ENCODE measurements at places on chromosomes 16 and 17.

DNA sequence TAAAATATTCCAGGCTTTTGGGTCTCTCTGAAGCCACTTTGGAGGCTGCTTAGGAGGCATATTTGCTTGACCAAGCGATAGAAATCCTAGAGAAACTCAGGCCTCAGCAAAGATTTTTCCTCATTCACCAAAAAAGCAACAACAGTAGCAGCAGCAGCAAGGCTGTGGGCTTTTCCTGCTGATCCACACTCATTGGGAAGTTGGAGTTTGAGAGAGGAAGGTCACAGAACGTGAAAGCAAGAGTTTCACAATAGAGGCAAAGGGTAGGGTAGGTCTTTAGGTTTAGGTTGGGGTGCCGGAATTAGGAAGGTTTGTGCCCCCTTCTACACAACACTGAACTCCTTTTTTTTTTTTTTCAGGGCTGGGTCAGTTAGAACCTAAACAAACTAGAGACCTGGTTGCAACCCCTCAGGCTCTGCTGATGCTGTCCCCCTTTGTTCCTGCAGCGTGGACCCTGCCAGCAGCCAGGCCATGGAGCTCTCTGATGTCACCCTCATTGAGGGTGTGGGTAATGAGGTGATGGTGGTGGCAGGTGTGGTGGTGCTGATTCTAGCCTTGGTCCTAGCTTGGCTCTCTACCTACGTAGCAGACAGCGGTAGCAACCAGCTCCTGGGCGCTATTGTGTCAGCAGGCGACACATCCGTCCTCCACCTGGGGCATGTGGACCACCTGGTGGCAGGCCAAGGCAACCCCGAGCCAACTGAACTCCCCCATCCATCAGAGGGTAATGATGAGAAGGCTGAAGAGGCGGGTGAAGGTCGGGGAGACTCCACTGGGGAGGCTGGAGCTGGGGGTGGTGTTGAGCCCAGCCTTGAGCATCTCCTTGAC, 2.0 kb downstream of the TMUB2 start:
- DNase-seq: no peak

GRCh38 chr16:23608194-23608593, 12.1 kb upstream of the NDUFAB1 start:
- DNase-seq: no peak

GRCh38 chr16:27361987-27362386, 40.0 kb upstream of the IL21R start:
- DNase-seq: no peak

DNA sequence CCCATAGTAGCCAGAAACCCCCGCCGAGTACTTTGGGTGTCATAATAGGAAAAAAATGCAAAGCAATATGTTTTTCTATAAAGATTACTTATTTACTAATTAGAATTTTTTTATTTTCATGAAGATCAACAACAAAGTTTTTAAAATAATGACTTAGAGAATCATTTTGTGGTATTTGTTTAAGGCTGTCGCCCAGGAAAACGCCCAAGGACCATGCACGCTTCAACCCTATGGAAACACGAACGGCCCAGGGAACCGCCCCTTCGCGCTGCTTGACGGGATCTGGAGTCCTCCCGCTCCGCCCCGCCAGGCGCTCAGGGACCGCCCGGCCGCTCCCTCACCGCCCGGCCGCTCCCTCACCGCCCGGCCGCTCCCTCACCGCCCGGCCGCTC, 408 bp upstream of the KPNA2 start:
- peak; percentile 83 for DNase-seq

DNA sequence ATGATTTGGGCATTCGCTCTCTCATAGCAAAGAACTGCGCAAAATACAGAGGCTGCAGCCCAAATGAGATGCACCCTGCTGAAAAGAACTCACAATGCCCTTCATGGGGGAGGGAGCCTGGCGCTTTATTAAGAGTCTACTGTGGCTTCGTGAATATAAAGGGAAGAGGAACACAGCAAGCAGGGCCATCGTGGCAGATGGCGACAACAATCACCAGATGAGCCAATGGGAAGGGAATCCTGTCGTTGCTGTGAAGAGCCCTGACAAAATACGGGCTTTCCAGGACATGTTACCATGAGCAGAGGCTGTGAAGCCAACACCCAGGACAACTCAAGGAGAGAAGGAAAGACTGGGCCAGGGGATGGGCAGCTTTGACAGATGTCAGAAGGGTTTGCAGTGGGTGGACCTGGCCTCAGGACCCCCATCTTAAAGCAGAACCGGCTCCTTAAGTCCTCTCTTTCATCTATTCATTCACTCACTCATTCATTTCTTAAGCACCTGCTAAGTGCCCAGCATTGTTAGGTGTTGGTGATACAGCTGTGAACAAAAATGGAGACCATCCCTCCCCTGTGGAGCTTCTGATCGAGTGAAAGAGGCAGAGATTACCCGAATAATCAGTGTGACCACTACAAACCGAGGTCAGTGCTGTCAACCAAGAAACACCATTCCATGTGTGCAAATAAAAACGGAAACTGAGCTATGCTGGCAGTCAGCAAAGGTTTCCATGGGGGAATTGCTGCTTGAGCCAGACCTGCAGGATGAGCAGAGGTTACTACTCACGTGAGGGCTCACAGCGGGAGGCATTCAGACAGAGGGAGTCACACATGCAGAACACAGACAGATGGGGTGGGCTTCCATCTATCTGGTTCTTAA, 125.8 kb downstream of the DYNLRB2 start:
- DNase-seq: no peak

DNA sequence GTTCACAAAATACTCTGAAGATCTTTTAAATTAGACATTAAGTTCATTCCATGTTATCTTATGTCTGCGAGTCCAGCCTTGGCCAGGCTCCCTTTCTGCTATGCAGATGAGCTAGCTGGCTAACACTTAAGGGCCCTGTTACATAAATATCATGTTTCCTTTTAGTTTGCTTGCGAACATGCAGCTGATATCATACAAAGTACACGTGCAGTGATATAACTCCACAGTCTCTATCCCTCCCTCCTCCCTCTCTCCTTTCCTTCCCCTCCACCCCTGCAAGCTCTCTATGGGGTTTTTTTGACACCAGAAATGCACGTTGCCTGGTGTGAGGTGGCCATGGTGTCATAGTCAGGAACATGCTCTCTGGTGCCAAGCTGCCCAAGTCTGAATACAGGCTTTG, 46.1 kb downstream of the ARHGAP17 start:
- no peak for DNase-seq

GRCh38 chr16:56102183-56102686, 89.1 kb upstream of the GNAO1 start:
- no peak for DNase-seq

GRCh38 chr17:44909681-44910144, 5.6 kb downstream of the GFAP start:
- DNase-seq: no peak

GRCh38 chr16:18958621-18959029, 25.1 kb upstream of the TMC7 start:
- DNase-seq: no peak

DNA sequence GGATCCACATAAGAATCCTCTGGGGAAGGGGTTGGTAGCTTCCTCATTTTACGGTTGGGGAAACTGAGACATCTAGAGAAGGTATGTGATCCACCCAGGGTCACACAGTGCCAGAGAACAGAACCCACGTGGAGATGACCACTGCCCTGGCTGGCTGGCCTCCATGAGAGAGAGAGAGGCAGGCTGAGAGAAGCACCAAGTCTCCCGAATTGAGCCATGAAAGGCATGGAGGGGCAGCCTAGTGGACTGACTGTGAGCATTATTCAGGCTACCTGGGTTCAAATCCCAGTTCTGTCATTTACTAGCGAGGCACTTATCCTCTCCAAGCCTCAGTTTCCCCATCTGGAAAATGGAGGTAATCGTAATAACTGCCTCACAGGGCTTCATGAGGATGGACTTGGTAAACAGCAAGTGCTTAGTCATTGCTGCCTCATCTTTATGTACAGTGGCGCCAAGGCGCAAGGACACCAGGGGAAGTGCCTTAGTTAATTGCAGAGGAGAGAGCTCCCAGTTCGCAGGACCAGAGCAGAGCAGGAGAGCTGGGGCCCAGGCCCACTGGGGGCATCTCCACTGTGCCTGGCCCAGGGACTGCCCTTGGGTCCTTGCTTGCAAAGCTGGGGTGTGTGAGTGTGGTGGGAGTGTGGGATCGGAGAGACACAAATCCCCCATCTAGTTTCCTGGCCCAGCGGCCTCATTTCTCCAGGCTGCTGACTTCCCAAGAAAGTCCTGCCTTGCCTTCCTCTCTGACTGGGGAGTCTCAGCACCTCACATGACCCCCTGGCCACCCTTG, 61.2 kb downstream of the SNX20 start:
- DNase-seq: no peak

DNA sequence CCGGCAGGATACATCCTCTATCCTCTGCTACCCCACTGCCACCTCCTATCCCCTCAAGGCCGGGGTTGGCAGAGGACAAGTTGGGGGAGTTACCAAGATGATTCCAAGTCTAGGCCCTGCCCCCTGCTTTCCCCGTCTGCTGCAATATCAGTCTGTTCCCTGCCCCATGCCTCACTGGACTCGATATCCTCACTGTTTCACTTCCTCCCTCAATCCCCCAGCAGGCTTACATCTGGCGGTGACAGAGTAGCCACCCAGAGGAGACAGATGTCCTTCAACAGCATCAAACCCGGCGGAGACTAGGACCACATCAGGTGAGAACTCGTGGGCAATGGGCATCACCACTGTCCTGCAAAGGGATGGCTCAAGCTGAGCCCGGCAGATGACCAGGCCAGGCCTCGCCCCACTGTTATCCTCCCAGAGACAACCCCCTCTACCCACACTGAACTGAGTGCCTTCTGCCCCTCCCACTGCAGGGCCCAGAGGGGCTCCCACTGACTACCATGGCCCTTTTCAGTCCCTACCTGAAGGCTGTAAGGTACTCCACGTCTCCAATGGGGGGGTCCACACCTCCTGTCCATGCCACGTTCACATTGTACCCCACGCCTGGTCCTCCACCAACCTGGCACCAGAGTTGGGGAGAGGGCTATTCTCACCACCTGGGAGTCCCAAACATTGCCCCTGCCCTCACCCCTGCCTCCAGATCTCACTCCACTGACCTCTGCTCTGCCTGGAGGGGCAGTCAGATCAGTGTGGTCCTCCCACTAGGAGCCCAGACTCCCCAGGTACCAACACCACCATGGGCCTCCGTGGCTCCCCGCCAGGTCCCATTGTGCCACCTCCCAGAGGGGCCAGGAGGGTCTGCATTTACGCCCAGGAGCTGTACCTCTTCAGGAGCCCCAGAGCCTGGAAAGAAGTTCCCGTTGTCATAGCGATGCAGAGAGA, 9.6 kb downstream of the G6PC3 start:
- DNase-seq: no peak

GRCh38 chr16:29734786-29735185, 11.0 kb downstream of the C16orf54 start:
- no peak for DNase-seq

GRCh38 chr17:70857351-70857750, 688.0 kb downstream of the KCNJ2 start:
- DNase-seq: no peak

DNA sequence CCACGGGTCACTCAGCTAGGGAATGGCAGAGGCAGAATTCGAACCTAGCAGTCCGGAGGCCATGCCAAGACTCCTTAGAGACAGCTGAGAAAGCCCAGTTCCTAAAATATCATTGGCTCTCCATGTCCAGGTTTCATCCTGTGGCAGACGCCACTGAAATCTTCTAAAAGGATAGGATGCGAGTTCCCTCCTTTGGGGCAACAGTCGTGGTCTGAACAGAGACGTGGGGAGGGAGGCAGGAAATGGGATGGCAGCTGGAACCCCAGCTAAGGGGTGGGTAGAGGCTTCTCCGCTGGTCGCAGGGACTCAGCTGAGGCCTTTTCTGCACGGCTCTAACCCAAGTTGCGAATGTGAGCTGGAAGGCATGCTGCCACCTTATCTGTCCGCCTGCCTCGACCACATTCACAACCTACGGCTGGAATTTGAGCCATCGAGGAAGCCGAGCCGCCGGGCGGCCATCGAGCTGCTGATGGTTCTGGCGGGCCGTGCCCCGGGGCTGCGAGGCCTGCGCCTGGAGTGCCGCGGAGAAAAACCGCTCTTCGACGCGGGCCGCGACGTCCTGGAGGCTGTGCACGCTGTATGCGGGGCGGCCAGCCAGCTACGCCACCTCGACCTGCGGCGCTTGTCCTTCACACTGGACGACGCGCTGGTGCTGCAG, 1.9 kb upstream of the HSF4 start:
- DNase-seq: no peak

DNA sequence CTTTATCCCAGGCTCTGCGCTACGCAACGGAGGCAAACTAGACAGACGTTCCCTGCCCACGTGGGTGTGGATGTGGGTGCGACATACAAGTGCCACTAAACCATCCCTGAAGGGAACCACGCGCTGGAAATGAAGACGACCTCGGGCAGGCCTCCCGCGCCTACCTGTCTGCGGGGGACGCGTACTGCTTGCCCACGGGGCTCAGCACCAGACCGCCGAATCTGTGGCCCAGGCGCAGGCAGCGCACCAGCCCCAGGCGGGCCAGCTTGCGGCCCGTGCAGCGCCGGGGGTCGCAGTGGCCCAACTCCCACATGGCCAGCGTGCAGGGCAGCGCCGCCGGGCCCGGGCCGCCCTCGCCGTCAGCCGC, 480 bp downstream of the TSR3 start:
- DNase-seq: no peak

- DNase-seq: no peak
Measured at GRCh38 chr16:27340654-27341053, 26.9 kb downstream of the IL4R start.

DNA sequence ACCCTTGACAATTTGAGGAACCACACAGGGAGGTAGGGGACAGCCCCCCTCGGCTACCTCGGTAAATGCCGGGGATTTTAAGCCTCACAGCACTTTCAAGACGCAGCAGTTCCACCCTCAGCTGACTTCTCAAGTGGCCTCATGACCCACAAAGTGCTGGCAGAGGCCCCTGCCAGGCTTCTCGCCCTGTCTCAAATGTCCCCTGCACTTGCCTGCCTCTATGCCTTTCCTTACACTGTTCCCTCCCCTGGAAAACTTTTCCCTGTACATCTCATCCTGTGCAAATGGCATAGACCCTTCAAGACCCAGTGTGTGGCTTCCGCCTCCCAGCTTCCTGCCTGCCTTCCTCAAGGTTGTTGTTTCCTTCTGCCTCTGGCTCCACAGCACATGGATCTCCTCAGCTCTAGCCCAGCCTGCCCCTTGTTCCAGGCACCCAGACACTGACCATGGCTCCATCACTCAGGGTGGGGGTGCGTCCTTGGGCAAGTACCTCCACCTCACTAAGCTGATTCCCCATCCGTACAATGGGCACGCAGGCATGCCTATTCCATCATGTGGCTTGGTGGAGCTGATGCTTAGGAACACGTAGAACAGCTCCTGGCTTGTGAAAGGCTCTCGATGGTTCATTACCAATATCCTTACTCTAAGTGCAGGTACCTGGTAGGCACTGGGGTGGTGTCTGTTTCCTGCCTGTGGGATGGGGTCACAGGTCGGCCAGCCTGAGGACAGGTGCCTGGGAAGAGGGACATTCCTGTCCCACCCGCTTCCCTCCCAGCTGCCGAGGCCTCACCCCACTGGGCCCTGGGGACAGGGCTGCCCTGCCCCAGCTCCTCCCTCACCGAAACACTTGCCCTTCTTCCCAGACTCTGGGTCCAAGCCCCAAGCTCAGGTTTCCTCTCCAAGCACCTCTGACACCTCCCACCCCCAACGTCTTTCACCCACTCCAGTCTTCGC, 24.0 kb downstream of the MMP15 start:
- DNase-seq: no peak

GRCh38 chr16:2496223-2497115, 17.3 kb upstream of the ATP6V0C start:
- DNase-seq: no peak

All from stimulated activated CD4-positive, alpha-beta T cell treated with anti-CD3 and anti-CD28 coated beads, Interleukin-15, amount 100 ng/mL, for 48 hours (primary cell).